B cell (primary cell): ENCODE measurements at places on chromosomes 5 and 9. TPM values are rescaled to one million over a fixed set of nuclear protein-coding genes. Genes with fewer than 3 reads are reported as not detected.

Gene IL5
- polyA plus RNA-seq: not detected in 2 replicates

Gene RFESD
- 0.46 and 1.5 TPM in 2 replicates for polyA plus RNA-seq

GRCh38 chr9:92961627-92962302 lies 14.4 kb downstream of the FGD3 start:
- H3K36me3 ChIP-seq: peaks cover 8% of the 10 kb centered on the region
- H3K4me1 ChIP-seq: peaks cover 35% of the 10 kb centered on the region

GRCh38 chr9:76943054-76943453 lies 37.1 kb upstream of the PRUNE2 start:
- no peak overlapping the region for H3K4me3 ChIP-seq
- H3K27me3 ChIP-seq: no peaks in the 10 kb centered on the region
- no peaks in the 10 kb centered on the region for H3K36me3 ChIP-seq
- H3K27ac ChIP-seq: no peak overlapping the region

GRCh38 chr5:142878638-142879037 lies 108.5 kb downstream of the ARHGAP26 start:
- H3K27me3 ChIP-seq: no peaks in the 10 kb centered on the region
- H3K27ac ChIP-seq: no peak overlapping the region
- H3K4me1 ChIP-seq: no peaks in the 10 kb centered on the region

GRCh38 chr5:104937598-104937997 lies 1375.0 kb upstream of the NUDT12 start:
- no peak overlapping the region for H3K27ac ChIP-seq
- H3K36me3 ChIP-seq: no peaks in the 10 kb centered on the region
- no peaks in the 10 kb centered on the region for H3K27me3 ChIP-seq
- no peak overlapping the region for H3K4me3 ChIP-seq
- DNase-seq: no peak

DNA sequence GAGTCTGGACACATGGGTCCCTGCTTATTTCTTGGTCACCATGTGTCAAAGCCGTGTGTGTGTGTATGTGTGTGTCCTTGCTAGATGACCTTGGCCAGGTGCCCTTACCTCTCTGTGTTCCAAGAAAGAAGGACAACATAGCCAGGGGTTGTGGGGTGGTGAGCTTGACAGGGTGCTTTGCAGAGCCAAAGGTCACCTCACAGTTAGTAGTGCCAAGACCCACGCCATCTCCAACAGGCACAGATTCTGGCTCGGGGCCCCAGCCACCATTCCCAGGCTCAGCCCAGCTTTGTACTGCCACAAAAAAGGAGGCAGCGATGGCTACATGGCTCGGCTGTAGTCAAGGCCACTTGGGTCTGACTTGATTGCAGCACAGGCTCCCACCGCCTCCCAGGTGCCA lies 39.5 kb downstream of the CXXC5 start:
- no peak for DNase-seq

Gene FST
- polyA plus RNA-seq: not detected in 2 replicates
